HS-5 (cell line): ENCODE measurements at places on chromosomes 5 and 9.

GRCh38 chr9:101738566-101739183 lies at the start of gene GRIN3A:
Gene GRIN3A (minus strand): TSS chr9:101738647. CDS start chr9:101737979, 668 bp downstream.
- DNase-seq: no peak

- DNase-seq: no peak
These were observed 481 bp downstream of the MRPL36 start for GRCh38 chr5:1799110-1799601.

DNA sequence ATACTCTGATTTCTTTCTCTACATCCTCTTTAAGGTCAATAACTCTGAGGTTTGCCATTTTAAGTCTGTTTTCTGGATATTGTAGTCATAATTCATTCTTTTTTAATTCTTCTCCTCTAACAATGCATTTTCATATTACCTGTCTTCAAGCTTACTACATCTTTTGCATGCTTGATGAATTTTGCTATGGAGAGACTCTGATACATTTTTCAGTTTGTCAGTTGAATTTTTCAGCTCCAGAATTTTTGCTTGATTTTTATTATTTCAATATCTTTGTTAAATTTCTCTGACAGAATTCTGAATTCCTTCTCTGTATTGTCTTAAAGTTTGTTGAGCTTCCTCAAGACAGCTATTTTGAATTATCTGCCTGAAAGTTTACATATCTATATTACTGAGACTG lies 159.8 kb upstream of the ST8SIA4 start:
- no peak for DNase-seq

GRCh38 chr5:176796970-176797369 lies 13.4 kb upstream of the UNC5A start:
- DNase-seq: no peak

- no peak for DNase-seq
These were observed 2.0 kb upstream of the TNFAIP8 start for GRCh38 chr5:119353686-119354366.

DNA sequence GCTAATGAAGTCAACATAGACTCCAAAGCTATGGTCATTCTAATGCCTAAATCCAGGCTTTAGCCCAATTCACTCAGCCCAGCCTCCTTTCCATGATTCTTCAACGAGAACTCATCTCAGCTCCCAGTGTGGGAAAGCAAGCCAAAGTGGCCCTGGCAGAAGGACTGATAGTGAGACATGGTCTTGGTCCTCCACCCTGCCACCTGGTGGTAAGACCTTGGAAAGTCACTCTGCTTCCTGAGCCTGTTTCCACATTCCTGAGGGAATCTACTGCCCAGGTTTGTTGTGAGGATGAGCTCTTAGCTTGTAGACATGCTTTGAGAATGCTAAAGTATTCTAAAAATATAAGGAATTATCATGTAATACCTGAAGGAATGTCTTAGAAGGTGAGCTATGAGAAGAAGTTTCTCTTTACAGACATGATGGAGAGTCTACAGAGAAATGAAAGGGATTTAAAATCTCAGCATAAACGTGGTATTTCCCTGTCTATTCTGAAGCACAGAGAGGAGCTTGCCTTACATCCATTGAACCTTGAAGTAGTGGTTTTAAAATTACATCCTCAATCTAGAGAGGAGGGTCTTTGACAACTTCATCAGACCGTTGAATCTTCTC lies 173.5 kb downstream of the TRIM32 start:
- no peak for DNase-seq

- no peak for DNase-seq
These were observed 101.9 kb upstream of the PARP8 start for GRCh38 chr5:50564558-50564957.

DNA sequence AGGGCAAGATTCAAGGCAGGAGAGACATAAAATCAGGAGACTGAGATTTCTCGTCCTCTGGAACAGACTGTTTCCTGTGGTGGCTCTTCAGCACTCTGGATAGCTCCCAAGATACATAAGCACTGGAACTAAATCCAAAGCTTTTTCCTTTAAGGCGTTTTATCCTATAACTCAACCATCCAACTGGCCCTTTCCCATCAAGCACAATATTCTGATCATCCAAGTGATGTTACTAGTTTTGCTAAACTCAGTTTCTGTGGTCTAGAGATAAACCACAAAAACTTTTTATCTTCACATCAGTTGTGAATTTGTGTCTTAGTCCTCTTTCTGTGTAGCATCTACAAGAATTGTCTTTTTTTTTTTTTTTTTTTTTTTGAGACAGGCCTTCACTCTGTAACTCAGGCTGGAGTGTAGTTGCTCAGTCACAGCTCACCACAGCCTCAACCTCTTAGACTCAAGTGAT lies 299.4 kb downstream of the COX7C start:
- DNase-seq: no peak

DNA sequence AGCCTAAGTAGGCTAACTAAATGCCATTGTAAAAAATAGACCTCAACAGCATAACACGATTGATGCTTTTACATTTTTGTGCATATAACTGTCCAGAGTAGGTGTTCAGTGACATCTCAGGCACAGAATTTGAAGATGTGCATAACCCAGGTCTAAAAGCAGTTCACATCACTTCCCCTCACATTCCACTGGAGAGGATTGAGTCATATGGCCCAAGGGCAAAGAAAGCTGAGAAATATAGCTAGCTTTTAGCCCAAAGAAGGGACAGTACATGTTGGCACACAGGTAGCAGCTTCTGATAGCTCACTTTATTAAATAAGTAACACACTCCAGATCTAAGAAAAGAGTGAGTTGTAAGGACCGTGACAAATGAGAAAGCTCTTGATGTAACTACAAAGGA lies 2259.5 kb upstream of the WWC1 start:
- no peak for DNase-seq

DNA sequence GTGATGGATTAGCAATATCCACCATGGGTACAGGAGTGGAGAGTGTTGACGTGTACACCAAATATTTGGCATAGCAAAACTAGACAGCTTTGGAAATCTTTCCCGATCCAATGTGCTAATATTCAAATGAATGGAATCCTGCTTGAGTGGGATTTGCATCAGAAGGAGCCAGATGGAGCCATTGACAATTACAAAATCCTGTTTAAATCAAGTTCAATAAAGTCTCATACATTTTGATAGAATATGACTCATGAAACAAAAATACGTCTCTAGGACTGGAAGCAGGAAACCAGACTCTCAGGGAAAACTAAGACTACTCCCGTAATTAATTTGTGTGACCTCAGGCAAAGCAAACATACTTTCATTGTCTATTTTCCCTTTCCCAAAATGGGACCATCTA lies 13.0 kb downstream of the TNC start:
- DNase-seq: peak; percentile 85

GRCh38 chr5:151094030-151094851 lies 13.4 kb upstream of the TNIP1 start:
- DNase-seq: no peak

DNA sequence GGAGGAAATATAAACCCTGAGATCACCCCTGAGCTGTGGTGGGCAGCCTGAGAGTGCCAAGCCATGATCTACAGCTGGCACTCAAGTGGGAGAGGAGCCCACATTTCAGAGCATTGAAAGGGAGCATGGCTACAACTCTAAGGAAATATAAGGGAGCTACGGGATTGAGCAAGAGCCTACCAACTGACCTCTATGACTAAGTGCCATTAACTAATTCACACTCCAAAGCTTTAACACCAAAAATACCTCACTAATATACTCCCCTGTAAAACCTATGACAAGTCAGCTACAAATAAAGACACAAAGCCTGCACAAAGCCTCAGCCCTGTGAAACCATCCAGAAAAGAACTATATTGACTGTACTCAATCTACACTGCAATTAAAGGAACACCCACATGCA lies 286.8 kb upstream of the RPS23 start:
- DNase-seq: no peak

- peak; percentile 2 for DNase-seq
These were observed 1.2 kb downstream of the ST8SIA4 start for GRCh38 chr5:100901821-100902341.

DNA sequence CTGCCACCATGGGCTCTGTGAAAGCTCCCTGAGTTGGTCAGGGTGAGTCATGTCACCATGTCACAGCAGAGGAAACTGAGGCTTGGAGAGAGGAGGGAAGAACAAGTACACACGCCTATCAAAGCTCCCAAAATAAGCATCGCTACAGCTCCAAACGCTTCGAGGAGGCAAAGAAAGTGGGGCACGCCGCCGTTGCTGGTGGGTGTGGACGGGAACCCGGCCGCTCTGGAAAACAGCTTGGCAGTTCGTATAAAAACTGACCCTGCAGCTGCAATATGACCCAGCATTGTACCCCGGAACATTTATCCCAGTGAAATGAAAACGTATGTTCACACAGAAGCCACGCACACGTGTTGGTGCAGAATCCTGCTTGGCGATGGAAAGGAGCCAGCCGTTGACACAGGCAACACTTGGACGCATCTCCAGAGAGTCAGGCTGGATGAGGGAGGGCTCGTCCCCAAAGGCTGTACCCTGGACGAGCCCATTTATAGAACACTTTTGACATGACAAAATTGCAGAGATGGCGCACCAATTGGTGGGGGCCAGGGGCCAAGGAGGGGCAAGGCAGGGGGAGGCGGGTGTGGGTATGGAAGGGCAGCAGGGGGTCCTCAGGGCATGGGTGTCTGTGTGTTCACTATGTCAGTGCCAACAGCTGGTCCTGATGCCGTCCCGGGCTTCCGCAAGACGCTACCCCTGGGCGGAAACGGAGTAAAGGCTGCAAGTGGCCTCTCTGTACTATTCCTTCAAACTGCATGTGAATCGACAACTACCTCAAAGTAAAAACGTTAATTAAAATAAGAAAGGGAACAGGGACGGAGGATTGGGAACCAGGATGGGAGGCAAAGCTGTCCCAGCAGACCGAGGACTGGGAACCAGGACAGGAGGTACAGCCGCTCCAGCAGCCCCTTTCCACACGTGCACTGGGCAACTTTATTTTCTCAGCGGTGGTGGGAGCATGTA lies 173.0 kb downstream of the OLFM1 start:
- DNase-seq: no peak

GRCh38 chr5:167753725-167754490 lies 537.5 kb upstream of the WWC1 start:
- no peak for DNase-seq

- DNase-seq: no peak
These were observed 149.3 kb downstream of the FBXO4 start for GRCh38 chr5:42074353-42074752.
